ENCODE measurements at places on chromosomes 1 and 21.

GRCh38 chr1:196660272-196660671, 8.4 kb downstream of the CFH start:
- ATAC-seq: no peak

DNA sequence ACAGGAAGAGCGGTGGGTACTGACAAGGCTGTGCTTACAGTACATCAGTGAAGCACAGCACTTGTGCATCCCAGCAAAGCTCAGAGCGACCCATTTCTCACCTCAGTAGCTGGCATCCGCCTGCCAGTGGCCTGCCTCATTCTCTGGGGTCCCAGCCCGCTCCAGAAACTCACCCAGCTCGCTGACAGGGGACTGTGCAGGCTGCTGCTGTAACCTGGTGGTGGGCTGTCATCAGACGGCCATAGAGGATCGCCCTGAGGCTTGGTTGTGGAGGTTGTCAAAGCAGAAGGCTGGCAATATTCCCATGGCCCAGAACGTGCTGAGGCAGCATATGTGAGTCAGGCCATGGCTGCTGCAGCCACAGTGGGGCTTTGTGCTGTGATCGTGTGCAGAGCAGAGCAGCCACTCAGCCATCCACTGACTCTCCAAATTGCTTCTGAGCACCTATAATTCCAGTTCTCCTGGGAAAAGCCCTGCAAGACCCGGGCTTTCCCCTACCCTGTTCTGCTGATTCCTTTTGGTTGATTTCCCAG, 13.6 kb upstream of the GPR137B start:
- ATAC-seq: peak; percentile 55

GRCh38 chr1:207565546-207566468, 69.8 kb downstream of the CR1 start:
- ATAC-seq: peak; percentile 85

DNA sequence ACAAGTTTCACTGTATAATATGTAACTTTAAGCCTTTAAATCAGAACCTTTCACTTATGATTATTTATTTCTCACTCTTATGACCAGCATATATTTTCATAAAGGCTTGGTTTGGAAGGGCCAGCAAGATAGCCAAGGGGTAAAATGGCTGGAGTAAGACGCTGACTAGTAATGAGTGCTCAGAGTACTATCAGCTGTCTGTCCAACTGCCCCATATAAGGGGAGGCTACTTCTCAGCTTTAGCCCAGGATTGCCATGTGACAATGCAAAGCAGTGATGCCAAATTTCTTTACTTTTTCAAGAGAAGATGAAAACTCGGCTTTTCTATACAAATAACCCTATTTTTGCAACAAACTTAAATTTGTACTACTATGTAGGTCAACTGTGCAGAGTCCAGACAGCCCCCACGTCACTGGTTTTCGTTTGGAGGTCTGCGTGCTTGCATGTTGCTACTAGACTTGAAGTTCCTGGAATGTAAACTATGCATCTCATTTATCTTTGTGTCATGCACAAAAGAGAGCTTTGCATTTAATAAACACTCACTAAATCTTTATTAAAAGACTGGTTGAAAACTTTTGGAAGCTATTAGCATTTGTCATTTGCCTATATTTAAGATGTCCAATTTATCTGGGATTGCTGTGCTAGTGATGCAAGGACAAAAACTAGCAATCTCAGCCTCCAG, 110.4 kb downstream of the TNFSF18 start:
- peak; percentile 84 for ATAC-seq

DNA sequence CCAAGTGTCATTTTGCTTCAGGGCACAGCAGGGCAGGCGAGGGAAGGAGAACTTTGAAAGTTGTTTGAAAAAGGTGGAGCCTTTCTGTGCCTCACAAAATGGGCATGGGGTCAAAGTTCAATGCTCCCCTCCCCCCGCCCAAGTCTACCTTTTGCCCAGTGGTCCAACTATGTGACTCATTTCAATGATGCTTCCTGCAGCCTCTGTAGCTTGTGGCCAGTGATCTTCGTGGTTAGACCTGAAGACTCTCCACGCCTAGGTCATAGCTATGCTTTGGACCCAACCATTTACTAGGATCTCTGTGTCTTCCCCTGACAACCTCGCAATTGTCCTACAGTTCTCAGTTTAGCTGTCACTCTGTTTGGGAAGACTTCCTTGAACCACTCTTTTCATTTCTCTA, 280.3 kb upstream of the GJB5 start:
- ATAC-seq: no peak

GRCh38 chr1:28088168-28088961, at the start of gene EYA3:
Gene EYA3 (minus strand): TSS chr1:28088610. CDS start chr1:28058026, 30,584 bp downstream.
- peak; percentile 98 for ATAC-seq

- ATAC-seq: no peak
Observed at GRCh38 chr1:247440001-247440620, 17.8 kb downstream of the OR2B11 start.

- no peak for ATAC-seq
Observed at GRCh38 chr1:8388732-8389562, 71.0 kb downstream of the SLC45A1 start.

DNA sequence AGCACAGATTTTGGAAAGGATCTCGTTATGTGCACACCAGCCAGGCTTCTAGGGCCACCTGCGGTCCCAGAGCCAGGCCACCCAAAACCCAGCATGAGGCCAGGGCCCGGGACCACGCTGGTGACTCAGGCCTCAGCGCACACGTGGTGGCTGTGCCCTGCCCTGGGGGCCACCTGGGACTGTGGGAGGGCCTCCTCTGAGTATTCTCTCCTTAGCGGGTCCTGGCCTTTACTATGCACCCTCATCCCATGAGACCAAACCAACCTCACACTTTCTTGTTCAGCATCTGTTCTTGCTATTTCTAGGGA, 9.9 kb downstream of the WNT9A start:
- ATAC-seq: no peak

DNA sequence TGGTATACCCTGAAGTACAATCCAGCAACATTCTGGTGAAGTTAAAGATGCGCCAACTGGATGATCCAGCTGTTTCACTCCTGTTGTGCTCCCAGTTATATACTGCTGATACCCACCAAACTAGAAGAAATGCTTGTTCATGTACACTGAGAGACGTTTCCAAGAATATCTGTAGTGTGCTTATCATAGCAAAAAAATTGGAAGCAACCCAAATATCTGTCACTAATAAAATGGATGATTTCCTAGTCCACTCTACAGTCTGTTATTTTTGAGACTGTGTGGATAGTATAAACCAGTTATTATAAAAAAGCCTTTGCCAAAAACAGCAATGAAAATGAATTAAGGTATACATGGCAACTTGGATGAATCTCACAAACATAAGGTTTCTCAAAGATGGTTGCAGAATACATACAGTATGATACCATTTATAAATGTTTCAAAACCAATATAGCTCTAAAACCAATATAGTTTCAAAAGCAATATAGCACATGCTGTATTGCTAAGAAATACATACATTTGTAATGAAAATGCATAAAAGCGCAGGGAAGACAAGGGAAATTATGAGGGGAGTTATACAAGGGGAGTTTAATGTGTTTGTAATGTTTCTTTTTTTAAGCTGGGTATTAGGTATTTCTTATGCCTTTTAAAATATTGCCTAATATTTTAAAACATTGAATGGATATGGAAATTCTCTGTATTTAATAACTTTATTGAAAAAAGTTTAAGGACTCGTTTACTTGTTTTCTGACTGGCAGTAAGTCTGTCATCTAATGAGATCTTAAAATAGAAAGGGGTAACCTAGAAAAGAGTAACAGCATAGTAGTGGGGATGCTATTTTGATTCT, 36.5 kb downstream of the GPSM2 start:
- peak; percentile 85 for ATAC-seq

GRCh38 chr21:42575111-42575510, 61.5 kb downstream of the SLC37A1 start:
- ATAC-seq: no peak

DNA sequence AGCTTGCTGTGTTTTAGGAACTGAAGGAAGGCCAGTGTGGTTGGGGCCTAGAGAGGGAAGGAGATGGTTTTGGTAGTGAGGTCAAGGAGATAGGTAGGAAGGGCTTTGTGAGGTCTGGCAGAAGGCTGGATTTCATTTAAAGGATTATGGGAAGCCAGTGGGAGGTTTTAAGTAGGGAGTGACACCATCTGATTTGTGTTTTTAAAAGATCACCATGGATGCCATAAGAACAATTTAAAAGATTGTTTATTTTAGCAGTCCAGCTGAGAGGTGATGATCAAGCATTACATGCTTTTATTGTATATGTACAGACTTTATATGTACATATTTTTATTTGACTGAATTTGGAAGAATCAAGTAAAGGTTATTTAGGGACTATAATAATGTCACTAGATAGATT, 26.4 kb downstream of the RGL1 start:
- no peak for ATAC-seq

DNA sequence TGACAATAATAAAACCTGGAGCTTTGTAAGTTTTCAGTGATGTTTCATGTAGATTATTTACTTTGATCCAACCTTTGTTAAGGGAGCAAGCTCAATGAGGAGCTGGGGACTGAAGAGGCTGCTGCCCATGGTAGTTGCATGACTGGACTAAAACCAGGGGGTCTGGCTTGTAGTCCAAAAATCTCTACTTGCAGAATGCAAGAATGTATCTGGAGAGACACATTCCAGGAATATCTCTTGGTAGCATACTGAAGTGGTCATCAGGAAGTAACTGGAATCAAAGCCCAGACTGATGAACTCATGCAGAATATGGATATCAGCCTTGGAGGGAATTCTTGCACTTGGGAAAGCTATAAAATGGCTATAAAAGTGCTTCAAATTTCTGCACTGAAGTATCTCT, 5.8 kb upstream of the KIAA0040 start:
- ATAC-seq: no peak

GRCh38 chr1:176444286-176444685, 18.7 kb upstream of the PAPPA2 start:
- no peak for ATAC-seq

GRCh38 chr1:227765261-227766014, 30.2 kb downstream of the SNAP47 start:
- ATAC-seq: no peak

- ATAC-seq: peak; percentile 95
Observed at GRCh38 chr1:41322835-41323234, 38.4 kb upstream of the FOXO6 start.

DNA sequence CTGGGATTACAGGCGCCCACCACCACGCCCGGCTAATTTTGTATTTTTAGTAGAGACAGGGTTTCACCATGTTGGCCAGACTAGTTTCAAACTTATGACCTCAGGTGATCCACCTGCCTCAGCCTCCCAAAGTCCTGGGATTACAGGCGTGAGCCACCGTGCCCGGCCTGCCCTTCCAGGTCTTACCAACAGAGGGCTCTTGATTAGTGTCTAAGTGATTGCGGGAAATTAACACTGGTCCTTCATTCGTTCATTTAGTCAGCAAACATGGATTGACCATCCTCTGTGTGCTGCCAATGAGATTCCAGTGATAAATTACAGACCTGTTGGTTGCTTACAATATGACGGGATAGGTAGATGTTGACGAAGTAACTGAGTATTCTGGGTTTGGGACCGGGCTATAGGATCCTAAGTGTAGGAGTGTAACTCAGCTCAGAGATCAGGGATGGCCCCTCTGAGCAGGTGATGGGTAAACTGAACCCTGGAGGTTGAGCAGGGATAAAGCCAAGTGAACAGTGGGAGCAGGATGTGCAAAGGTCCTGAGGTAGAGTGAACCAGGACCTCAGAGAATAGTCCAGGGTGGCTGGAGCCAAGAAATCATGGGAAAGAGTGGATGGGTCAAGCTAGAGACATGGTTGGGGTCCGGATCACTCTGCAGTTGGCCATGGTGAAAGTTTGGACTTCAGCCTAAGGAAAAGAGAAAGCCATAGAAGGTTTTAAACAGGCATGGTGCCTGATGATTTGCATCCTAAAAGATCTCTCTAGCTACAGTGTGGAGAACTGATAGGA, 171.2 kb downstream of the KAZN start:
- no peak for ATAC-seq

- ATAC-seq: no peak
Observed at GRCh38 chr1:154846565-154847442, 23.3 kb downstream of the KCNN3 start.
